Cortex of kidney (tissue), 1 donor: ENCODE measurements at places on chromosomes 16 and 17.

GRCh38 chr17:55002458-55002857, 33.9 kb downstream of the STXBP4 start:
- no peak for DNase-seq

DNA sequence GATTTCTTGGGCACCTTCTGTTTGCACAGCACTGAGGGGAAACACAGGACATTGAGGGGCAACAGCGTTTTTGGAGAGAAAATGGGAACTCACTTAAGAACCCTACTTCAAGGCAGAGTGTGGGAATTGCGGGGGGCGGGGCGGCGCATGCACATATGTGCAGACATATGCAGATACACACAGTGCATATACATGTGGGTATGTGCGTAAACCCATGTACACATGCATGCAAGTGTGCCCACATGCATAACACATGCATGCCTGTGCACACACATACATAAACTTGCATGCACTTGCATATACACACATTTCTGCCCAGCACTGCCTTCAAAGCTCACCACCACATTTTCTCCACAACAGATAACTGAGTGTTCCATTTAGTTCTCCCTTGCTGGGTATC, 32.4 kb downstream of the NLRC5 start:
- DNase-seq = no peak

DNA sequence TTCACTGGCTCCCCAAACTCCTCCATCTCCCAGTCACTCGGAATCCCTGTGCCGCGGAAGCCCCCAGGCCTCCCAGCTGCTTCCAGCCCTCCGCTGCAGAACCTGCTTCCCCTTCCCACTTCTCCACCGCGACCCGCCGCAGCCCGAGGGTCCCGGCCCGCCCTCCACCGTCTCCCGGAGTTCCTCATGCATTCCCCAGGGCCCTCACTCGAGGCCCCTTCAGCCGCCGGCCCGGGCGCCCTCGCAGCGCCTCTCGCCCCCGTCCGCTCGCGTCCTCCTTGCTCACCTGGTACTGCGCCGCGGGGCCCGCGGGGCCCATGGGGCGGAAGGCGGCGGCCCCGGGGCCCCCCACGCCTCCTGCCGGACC, 329 bp downstream of the SMARCD2 start:
- DNase-seq = no peak

GRCh38 chr17:32525122-32525521, 38.3 kb downstream of the CDK5R1 start:
- DNase-seq = no peak

- no peak for DNase-seq
Observed at GRCh38 chr17:62780269-62780668, 27.8 kb downstream of the MARCHF10 start.

DNA sequence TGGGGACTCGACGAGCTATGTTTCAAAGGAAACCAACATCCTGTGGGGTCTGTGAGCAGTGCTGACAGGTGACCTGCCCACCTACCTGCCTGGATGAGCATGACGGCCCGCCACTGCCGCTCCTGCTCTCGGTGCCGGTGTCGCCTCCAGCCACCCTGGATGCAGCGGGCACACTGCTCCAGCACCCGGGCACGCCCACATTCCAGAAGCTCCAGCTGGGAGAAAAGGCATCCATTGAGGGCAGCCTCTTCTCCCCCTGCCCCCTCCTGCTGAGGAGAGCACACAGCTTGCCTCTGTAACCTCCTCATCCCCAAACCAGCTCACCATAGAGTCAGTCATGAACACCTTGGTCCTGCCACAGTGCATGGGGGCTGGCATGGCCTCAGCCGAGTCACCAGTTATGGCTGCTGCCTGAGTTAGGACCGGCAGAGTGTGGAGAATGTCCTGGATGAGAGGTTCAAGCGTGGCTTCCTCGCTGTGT, 14.3 kb downstream of the ZNHIT3 start:
- DNase-seq = no peak

DNA sequence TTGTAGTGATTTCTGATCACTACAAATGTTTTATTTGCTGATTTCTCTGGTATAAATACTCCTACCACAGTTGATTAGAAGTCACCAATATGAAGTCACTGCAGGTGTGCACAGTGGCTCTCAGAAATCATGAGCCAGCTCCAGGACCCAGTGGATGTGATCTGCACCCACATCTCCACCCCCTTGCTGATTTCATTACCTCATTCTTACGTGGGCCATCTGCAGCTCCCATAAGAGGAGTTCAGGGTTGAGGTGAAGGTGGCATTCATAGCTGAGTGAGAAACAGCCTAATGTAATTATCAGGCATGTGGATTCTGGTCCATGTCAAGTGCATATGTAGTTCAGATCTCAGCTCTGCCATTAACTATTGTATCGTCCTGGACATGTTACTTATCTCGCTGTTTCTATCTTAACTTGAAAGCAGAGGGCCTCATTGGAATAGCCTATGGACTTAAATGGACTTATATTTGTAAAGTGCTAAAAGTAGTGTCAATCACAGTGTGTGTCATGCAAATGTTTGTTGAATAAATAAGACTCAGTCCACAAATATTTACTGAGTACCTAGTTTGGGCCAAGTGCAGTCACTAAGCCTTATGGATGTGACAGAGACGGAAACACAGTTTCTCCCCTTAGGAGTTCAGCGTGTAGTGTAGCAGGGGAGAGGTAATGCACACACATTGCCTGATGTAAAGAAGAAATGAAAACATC, 40.7 kb upstream of the ZKSCAN2 start:
- no peak for DNase-seq

GRCh38 chr17:63647065-63647725, 25.0 kb downstream of the MAP3K3 start:
- no peak for DNase-seq

DNA sequence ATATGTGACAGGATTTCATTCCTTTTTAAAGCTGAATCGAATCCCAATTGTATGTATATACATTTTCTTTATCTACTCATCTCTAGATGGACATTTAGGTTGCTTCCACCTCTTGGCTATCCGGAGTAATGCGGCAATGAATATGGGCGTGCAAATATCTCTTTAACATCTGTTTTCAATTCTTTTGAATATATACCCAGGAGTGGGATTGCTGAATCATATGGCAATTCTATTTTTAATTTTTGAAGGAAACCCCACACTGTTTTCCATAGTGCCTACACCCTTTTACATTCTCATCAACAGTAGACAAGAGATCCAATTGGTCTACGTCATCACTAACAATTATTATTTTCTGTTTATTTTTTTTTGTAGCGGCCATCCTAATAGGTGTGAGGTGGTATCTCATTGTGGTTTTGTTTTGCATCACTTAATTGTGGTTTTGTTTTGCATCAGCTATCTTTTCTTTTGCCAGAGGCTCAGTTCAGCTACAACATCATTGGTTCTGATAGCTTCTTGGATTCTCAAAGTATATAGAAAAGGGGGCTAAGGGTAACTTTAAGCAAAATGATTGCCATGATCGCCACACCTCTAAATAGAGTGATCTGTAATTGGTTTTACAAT, 25.6 kb upstream of the MAP2K6 start:
- DNase-seq = no peak

- no peak for DNase-seq
Observed at GRCh38 chr17:59361916-59362810, 30.7 kb downstream of the YPEL2 start.

- DNase-seq = no peak
Observed at GRCh38 chr16:85064186-85064585, 36.6 kb downstream of the KIAA0513 start.
